NCI-H1417 treated with DMSO at 0.1 percent for 48 hours (cell line): ENCODE measurements at places on chromosomes 3 and 15.

- no peak for DNase-seq
Measured at GRCh38 chr15:87589134-87589533, 667.4 kb downstream of the NTRK3 start.

DNA sequence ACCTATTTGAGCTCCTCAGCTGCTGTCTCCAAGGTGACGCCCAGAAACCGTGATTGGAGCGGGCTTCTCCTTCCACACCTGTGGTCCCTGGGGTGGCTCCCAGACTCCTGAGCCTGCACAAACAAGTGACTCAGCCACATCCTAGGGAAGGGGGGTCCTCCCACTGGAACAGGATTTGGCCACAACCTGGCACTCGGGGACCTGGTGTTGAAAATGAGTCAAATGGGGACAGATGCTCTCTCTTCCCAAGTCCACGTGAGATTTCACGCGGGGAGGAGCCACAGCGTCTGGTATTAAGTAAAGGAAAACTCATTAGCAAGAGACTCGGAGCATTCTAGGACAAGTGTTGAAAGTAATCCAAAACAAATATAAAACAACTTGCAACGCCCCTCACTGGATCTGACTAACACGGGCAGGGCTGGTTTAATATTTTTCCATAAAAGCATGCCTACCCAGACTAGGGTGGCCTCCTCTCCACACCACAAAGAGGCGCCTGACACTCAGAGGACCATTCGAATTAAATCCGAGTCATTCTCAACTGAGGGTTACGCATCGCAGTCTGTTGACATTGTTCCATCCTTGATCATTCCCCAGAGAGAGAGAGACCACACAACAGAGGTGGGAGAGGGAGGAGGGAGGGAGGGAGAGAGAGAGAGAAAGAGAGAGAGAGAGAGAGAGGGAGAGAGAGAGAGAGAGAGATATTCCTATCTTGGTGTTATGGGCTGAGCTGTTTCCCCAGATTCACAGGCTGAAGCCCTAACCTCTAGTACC is 74.4 kb downstream of the MGLL start:
- no peak for DNase-seq

- DNase-seq: no peak
Measured at GRCh38 chr3:191568206-191568605, 107.2 kb downstream of the PYDC2 start.

DNA sequence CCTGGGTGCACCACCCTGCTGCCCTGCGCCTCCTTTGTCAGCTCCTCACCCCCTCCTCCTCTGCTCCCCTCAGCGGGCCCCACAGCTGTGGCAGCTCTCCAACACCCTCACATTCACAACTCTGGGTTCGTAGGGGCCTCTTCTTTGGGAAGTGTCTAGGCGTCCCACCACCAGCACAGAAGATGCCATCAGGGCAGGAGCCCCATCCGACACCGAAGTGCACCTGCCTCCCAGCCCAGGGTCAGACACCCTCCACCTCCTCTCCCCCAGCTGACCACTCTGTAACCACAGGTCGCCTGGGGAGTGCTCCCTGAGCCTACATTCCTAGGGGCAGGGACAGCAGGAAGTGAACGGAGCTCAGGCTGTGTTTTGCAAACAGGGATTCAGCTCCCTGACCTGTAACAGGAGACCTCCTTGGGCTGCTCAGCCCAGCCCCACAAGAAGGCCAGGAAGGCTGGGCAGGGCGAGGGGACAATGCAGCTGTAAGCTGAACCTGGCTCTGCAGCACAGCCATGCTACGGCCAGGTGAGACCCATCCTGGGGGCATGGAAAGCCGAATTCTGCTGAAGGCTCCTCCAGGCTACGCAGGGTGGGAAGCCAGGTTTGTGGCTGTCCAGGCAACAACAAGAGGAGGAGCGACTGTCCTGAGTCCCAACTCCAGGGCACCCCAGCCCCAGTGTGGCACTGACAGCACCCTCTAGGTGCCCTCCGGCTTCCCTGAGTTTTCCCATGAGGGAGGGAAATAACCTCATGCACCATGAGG is 269.0 kb downstream of the GOLGA6L6 start:
- DNase-seq: no peak

DNA sequence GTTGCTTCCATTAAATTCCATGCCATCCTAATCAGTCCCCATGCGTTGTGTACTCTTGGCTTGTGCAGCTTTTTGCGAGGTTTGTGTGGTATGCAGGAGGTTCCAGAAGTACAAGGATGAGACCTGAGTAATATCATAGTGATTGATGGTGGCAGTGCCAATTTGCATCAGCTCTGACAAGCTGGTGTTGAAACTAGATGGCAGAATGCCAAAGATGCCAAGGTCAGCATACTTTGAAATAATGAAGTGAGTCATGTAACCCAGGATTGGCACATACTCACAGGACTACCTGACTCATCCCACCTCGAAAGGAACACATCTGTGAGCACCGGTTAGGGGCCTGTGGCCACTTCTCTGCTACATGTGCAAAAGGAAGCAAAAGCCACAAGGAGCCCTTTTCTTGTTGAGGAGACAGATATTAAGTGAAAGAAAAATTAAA is 14.3 kb downstream of the KAT2B start:
- DNase-seq: no peak

DNA sequence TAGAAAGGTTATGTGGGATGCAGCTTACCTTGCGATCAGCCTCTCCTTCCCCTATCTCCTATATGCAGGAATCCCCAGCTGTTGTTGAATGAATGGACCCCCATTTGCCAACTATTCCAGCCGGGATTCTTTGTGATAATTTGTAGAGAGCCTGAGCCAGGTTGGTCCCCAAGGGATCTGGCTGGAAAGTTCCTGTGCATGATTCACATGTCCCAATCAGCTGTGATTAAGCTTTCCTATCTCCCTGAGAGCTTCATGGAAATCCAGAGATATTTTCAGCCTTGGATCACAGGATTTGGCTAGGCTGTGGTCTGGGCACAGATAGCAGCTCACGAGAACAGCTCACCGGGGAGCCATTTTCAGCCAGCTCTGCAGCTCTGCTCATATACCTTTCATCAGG is 76.7 kb downstream of the ARNT2 start:
- no peak for DNase-seq

- DNase-seq: no peak
Measured at GRCh38 chr3:64888840-64889392, 201.1 kb upstream of the ADAMTS9 start.

- DNase-seq: no peak
Measured at GRCh38 chr3:76527773-76528172, 512.1 kb upstream of the ROBO2 start.

DNA sequence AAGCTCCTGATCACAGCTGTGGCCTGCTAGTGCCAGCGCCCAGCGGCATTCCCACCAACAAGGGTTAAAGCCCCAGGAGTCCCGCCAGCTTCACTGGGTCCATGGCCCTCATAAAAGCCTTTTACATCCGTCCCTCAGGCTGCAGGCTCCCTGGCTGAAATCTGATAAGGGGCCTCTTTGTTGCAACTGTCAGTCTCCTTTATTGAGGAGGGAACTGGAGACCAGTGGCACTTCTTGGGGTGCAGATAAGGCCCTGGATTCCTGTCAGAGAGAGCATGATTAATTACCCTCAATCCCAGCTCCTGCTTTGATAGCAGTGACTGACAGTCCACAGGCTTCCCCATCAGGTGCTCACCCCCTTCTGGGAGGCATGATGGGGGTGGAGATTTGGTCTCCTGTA is 30.9 kb upstream of the CLK3 start:
- DNase-seq: no peak

- DNase-seq: no peak
Measured at GRCh38 chr3:157147099-157147803, 12.7 kb downstream of the CCNL1 start.

GRCh38 chr3:185049710-185050109 is 103.2 kb downstream of the C3orf70 start:
- DNase-seq: no peak
